ENCODE measurements at places on chromosomes 11 and 22.
A peak's percentile ranks its signal among the peaks of the same experiment; 100 is the strongest.

DNA sequence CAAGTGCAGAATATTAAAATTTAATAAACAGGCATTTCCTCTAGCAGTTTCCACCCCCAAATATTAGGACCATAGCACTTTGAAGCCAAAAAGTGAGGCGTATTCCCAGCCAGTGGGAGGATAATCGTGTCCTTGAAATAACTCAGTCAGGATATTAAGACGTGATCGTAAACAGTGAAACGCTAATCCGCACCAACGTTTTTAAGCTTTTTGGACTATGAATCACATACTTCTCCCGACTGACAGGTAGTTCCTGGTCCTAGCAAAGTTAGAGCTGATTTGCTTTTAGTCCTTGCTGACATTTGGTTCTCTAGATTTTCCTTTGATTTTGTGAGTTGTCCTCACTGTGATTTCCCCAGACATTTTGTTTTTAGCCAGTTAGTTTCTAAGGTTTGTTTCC, 197.1 kb upstream of the ARHGAP20 start:
- DNase-seq = peak; percentile 74

DNA sequence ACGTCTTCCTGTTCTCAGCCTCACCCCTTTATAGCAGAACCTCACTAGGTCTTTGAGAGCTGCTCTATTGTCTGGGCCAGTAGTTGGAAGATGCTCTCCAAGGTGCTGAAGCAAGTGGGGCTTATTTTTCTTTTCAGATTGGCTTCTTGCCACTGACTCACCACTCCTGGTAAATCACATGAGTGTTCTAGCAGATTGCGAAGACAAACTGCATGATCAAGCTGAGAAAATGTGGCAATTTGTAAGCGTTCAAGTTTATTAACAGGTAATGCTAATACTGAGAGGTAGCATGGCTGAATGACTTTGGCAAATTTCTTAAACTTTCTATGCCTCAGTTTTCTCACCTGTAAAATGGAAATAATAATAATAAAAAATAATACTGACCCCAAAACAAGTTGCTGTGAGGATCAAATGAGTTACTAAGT, 59.2 kb downstream of the CACNG2 start:
- peak; percentile 94 for DNase-seq

DNA sequence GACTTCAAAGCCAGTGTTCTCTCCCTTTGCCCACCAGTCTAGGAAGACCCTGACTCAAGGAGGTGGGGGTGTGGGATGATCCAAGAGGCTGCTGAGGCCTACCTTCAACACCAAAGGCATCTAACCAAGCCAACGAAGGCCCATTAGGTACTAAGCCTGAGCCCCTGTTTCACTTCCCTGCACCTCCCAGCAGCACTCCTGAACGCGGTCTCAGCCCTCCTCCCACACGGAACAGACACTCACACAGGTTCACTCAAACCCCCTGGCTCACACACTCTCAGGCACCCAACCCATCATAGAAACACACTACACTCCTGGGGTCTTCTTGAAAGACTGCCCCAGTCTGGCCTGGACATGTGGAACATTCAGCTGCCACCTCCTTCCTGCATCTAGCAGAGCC, 40.7 kb downstream of the SLC22A12 start:
- DNase-seq = no peak

DNA sequence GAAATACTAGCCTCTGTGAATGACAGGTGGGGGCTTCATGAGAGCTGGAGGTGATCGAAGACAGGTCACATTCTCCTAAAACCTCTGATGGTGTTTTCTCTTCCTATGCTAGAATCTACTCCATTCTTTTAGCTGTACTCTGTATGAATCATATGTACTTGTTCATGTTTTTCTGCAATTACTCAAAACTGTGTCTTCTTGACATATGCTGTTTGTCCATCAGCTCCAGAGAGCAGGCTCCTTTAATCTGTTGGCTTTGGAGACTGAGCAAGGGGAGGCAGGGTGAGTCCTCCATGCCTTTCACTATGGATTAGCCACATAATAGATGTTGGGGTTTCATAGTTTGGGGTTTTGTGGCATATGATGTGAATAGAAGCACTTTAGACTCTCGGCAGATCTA, 598.8 kb downstream of the NTM start:
- DNase-seq = no peak

GRCh38 chr11:134038897-134039470, 29.9 kb upstream of the JAM3 start:
- DNase-seq = peak; percentile 54

GRCh38 chr11:79486242-79486984, 45.6 kb upstream of the TENM4 start:
- DNase-seq = no peak

- no peak for DNase-seq
These were observed 33.1 kb downstream of the TSPAN18 start for GRCh38 chr11:44759743-44760476.

DNA sequence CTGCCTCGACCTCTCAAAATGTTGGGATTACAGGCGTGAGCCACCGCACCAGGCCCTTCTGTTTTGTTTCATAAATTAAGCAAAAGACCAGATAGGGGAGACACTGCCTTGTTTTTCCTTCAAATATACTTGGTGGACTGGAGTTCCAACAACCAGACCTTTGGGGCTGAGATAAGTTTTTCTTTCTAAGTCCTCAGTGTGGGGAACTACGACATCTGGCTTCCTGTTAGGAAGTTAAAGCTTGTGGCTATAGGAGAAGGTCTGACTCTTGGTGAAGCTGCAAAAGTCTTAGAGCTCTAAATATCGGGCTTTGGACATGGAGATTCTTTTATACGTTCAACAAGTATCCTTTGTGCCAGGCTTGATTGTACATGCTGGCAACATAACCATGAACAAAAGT, 64.1 kb upstream of the EED start:
- no peak for DNase-seq

- peak; percentile 66 for DNase-seq
These were observed 6.8 kb downstream of the NHERF4 start for GRCh38 chr11:119192111-119192510.

DNA sequence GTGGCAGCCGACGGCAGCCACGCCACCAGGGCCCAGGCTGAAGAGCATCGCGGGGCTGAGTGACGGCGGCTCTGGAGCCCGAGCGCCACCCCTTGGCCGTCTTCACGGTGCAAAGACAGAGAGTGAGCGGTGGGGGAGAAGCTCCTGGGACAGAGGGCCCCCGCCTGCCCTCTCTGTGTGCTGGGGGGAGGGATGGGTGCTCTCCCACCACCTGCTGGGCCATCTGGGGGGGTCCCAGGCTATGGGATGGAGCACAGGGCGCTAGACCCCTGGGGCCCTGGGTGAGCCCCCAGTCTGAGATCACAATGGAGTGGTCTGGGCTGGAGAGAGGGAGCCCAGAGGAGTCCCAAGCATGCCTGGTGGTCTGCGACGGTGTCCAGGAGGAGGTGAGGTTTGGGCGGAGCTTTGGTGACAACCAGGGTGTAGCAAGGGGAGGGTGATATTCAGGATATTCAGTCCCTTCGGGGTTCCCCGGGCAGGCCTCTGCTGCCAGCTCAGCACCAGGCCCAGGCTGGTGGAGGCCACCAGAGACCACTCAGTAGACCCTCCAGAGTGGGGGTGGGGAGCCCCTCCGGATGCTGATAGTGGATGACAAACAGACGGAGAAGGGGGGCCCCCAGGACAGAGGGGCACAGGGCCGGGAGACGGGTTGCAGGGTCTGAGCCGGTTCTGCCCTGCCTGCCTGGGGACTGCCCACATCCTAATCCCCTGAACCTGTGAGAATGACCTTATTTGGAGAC, 78.1 kb upstream of the PRR5 start:
- DNase-seq = no peak

GRCh38 chr22:38727530-38728451, 22.0 kb downstream of the GTPBP1 start:
- no peak for DNase-seq

DNA sequence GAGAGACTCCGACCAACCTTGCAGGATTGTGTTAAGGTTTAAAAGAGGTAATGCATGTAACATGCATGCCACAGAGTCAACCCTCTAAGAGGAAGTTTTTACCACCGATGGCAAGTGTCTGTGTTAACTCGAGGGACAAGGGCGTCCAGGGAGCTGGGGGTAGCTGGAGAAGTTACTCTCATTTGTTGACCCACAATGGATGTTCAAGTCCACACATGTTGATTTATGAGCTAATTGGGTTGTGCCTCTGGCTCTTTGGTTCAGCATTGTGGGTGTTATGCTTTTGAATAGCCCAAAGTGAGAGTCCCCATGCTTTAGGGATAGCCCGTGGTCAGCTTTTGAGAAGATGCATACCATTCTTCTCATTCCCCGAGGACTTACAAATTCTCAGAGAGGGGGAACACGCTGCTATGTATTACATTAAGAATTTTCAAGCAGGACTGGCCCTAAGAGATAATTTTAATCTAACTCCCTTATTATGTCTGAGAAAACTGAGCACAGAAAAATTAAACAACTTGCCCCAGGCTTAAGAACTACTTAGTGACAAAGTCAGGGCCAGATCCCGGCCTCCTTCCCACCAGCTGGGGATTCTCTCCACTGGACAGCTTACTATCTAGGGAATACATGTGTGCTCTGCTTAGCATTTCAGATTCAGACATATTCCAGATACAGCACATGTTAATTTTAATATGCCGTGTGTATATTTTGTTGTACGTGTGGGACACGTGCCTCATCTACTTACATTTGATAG, 5.2 kb upstream of the PLET1 start:
- peak; percentile 84 for DNase-seq

- DNase-seq = no peak
These were observed 4.2 kb upstream of the OSM start for GRCh38 chr22:30270832-30271231.

DNA sequence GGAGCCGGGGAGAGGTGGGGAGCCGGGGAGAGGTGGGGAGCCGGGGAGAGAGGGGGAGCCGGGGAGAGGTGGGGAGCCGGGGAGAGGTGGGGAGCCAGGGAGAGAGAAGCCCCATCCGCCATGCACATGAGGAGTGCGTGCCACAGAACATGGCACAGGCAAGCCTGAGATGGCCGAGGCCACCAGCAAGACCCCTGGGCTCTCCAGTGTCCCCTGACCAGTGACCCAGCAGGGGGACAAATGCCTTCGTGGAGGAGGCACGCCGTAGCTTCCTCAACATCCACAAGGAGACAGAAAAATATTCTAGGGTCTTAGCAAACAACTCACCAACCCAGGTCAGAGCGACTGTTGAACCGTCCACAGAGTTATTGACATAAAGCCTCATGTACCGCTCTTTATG, 618.8 kb downstream of the TBC1D22A start:
- DNase-seq = no peak

- DNase-seq = no peak
These were observed 16.8 kb downstream of the CD5 start for GRCh38 chr11:61119055-61119454.

- DNase-seq = no peak
These were observed 948 bp upstream of the MRTFA start for GRCh38 chr22:40637183-40638150.

GRCh38 chr11:79219186-79220045, 221.4 kb downstream of the TENM4 start:
- DNase-seq = no peak

DNA sequence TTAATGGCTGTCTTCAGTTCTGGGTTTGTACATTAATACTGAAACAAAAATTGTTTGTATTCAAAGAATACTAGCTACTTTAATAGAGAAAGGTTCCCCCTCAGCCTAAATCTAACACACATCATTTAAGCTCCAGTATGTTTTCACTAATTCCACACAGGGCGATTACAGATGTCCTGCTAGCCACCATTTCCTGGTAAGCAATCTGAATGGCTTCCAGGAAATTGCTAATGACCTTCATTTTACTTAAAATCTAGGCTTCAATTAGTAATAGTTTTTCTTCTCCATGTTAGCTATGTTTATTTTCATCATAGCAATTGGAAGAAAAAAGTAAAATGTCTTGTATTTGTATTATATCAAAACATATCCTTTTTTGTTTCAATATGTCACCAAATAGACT, 132.8 kb downstream of the SOX6 start:
- no peak for DNase-seq

GRCh38 chr11:72008728-72009127, 10.0 kb downstream of the IL18BP start:
- no peak for DNase-seq

DNA sequence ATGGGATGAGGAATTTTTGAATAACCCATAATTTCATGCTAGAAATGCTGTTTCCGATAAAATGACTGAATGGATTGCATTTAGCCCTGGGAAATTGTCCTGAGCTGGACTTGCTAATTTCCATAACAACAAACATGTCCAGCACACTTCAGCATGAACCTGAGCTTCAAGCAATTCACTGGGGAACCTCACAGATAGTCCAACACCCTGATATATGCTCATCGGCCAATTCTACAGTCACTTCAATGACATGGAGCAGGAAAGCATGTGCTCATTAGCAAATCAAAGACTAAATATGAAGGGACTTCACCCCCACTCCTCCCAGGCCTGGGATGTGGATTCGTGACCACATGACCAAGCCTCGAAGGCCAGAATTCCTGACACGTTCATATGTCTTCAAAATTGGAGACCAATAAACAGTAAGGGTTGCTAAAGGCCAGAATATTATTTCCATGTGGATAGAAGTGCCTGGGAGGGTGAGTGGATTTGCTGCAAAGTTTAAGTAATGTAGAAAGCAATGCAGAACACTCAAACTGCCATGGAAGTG, 131.9 kb downstream of the SLC1A2 start:
- DNase-seq = no peak

GRCh38 chr11:103906291-103906867, 130.1 kb upstream of the DDI1 start:
- DNase-seq = no peak

DNA sequence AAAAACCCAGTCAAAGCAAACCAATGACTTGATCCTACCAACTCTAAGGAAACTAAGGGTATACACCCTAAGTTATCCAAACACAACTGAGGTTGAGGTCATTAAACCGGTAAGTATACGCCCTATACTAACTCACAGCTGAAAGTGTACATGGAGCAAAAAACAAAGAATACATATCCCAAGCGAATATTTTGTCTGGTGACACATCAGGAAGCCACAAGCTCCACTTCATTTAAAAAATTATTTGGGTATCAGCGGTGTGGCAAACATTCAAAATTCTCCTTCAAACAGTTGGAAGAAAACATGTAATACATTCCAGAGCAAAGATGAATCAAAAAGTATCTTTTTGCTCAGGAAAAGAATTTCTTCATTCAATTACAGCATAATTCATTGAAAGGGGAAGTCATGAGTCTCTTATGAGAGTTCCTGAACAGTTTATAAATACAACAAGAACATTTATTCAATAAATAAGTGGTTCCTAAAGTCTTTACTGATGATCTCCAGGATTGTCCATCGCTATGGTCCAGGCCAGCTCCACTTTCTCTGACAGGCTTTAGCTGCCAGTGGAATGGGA, 4.5 kb upstream of the JAML start:
- DNase-seq = no peak

Data from fibroblast of villous mesenchyme (primary cell).